ENCODE measurements at places on chromosomes 3 and 15.

GRCh38 chr3:192373586-192373985, 353.8 kb downstream of the FGF12 start:
- no peak for DNase-seq

- DNase-seq, result no peak
These were observed 92.8 kb downstream of the TFG start for GRCh38 chr3:100802126-100802525.

- DNase-seq, result no peak
These were observed 3.6 kb upstream of the GNB4 start for GRCh38 chr3:179454887-179455286.

- DNase-seq, result no peak
These were observed 18.3 kb upstream of the EPHB3 start for GRCh38 chr3:184543256-184543655.

- no peak for DNase-seq
These were observed 309.9 kb downstream of the CLSTN2 start for GRCh38 chr3:140244893-140245292.

GRCh38 chr15:40340740-40341400, at the start of gene CCDC9B:
CCDC9B (minus strand) TSS chr15:40340939; CDS start chr15:40340819, 120 bp downstream.
- DNase-seq, result peak; percentile 84

DNA sequence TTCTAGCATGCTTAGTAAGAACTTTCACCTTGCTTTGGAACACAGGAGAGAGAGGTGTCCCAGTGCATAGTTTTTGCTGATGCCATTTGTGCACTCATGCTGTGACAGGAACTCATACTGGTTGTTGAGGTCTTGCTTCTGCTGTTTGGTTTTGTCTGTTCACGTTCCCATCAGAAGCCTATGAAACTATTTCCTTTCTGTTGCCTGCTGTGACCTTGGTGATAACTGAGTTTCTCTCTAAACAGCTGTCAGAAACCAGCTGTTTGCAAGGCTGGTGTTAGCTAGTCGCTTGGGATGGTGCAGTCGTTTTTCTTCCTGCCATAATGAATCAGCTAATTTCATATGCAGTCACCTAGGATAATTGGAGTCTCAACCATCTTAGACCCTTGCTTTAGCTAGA, 724.1 kb downstream of the GRM7 start:
- no peak for DNase-seq

DNA sequence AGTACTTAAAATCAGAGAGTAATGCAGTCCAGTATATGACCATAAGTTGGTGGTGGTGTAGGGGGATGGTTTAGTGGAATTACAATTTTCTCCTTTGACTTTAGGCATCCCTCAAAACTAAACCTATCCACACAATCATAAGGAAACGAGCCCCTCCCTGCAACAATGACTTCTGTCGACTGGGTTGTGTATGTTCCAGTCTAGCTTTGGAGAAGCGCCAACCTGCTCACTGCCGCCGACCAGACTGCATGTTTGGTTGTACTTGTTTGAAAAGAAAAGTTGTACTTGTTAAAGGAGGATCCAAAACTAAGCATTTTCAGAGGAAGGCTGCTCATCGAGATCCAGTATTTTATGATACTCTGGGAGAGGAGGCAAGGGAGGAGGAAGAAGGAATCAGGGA, 52.8 kb downstream of the MGA start:
- no peak for DNase-seq
